Kidney (tissue), 22 donors: ENCODE measurements at places on chromosomes 4 and X. TPM values are rescaled to one million over a fixed set of nuclear protein-coding genes. Genes with fewer than 3 reads are reported as not detected.
A peak's percentile ranks its signal among the peaks of the same experiment; 100 is the strongest.

- H3K36me3 ChIP-seq = no peaks in the 10 kb centered on the region
- H3K4me3 ChIP-seq = no peak overlapping the region
- no peaks in the 10 kb centered on the region for H3K4me1 ChIP-seq
- no peak overlapping the region for H3K27ac ChIP-seq
- no peaks in the 10 kb centered on the region for H3K27me3 ChIP-seq
Measured at GRCh38 chrX:118630848-118631247, 96.6 kb upstream of the IL13RA1 start.

DNA sequence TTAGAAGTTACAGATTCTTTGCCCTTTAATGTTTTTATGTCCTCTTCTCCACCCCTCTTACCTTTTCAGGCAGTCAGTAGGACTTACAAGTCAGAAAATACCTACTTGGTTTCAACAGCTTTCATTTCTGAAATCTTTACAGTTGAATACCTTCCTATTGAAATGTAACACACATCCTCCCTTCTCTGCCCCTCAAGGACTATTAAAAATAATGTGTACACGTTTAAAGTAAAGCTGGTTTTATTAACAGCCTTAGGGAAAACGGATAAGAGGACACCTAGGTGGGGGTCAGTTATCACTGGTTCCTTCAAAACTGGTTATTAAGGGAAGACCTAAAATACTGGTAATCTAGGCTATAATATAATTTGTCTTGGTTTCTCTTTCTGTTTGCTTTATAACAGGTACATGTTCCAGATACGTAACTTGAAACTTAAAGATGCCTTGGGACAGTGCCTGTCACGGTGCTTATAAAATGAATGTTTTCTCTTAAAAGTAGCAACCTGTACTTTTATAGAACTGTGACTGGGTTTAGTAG is 1.8 kb downstream of the CCSER1 start:
- DNase-seq = no peak
- H3K36me3 ChIP-seq = no peaks in the 10 kb centered on the region
- H3K4me1 ChIP-seq = no peaks in the 10 kb centered on the region
- no peaks in the 10 kb centered on the region for H3K27me3 ChIP-seq

DNA sequence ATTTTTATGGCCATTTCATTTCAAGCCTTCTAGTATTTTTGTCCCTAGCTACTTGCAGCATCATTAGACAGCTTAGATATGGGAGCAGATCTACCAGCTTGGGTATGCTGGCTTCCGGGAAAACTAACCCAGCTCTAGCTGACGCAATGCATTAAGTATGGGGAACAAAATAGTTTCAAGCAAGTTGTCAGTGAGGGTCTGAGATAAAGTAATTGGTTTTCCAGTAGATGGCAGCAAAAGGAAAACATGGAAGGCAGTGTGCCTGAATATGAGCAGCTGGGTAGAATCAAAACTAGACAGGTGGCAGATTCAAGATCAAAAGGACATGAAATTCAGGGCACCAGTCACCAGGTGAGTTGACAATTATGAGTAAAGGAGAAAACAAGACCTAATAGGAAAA is 340.9 kb upstream of the CTSO start:
- H3K27ac ChIP-seq = no peak overlapping the region
- no peaks in the 10 kb centered on the region for H3K27me3 ChIP-seq
- peak; percentile 62 for DNase-seq
- H3K36me3 ChIP-seq = no peaks in the 10 kb centered on the region
- H3K4me3 ChIP-seq = no peak overlapping the region

GRCh38 chrX:150770623-150771022 is 77.4 kb downstream of the MTMR1 start:
- no peak overlapping the region for H3K4me3 ChIP-seq
- no peak for DNase-seq
- no peaks in the 10 kb centered on the region for H3K36me3 ChIP-seq
- H3K27me3 ChIP-seq = no peaks in the 10 kb centered on the region
- H3K4me1 ChIP-seq = no peaks in the 10 kb centered on the region

DNA sequence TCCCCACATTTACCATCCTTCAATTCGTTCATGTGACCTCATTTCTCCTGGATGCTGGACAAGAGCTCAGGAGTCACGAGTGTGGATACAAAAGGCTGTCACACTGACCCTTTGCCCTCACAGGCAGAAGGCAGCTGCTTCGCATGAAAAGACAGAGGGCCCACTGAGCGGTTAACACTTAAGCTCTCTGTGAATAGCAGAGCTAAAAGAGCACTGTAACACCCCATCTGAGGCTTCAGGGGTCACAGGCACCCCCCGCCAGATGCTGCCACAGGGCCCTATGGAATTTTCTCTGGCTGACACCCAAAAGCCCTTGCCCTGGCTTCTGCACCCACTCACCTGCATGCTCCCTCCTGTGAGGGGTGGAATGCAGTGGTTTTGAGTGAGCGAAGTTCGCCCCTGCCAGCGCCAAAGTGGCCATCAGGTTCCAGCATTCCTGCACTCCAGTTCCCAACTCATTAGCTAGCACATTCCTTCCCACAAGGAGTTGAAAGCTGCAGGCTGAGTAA is 360.9 kb downstream of the PPP3CA start:
- no peaks in the 10 kb centered on the region for H3K36me3 ChIP-seq
- H3K4me3 ChIP-seq = no peak overlapping the region
- no peak for DNase-seq
- H3K27me3 ChIP-seq = no peaks in the 10 kb centered on the region
- H3K4me1 ChIP-seq = no peaks in the 10 kb centered on the region
- peak overlapping the region; percentile 68 for H3K27ac ChIP-seq

DNA sequence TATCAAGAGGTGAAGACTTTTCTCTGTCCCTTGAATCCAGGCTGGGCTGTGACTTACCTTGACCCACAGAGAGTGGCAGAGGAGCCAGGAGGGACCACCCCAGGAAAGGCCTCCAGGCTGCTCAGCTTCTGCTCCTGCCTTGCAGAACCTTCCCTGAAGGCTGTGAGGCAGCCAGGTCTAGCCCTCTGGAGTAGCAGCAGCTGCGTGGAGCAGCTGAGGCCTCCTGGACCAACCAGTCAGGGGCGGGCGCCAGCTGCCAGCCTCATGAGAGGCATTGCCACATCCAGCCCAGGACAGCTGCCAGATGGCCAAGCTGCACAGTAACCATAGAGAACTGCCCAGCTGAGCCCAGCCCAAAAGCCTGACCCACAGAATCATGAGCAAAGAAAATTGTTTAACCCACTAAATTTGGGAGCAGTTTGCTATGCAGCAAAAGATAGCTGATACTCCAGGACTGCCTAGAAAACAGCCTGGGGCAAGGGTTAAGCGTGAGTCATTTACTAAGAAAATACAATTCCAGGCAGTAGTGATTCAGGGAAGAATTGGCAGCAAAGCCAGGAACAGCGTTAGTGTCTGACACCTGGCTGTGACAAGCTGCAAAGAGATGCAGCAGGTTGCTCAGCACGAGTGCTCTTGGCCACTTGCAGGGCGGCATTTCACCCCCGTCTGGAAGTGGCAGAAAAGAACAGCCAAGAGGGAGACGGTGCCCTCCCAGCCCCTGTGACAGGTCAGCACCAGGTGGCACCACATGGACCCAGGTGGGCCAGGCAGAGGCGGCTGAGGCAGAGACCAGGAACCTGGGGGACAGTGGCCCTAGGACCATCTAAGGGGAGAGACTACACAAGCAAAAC is 14.7 kb upstream of the PDE6B start:
- no peak overlapping the region for H3K27ac ChIP-seq
- H3K4me3 ChIP-seq = no peak overlapping the region
- no peak for DNase-seq
- no peaks in the 10 kb centered on the region for H3K27me3 ChIP-seq
- no peaks in the 10 kb centered on the region for H3K4me1 ChIP-seq

Gene GPR50
- not detected for total RNA-seq

DNA sequence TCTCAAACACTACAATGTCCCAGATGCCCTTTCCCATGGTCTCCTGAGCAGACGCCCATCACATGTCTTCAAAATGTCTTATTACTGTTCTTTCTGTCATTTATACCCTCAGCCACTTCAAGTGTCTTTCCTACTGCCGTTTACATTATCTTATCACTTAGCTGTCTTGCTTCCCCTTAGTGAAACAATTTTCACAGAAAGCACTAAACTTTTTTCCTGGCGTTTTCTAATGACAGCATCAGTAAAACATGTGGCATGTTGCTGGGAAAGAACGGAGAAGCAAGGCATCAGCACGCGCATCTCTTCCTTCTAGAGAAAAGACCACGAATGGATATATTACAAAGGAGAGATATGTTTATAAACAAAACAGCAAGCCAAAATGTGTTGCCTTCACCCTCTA is 189.7 kb upstream of the SLIT2 start:
- no peaks in the 10 kb centered on the region for H3K36me3 ChIP-seq
- H3K4me1 ChIP-seq = no peaks in the 10 kb centered on the region
- DNase-seq = no peak
- no peak overlapping the region for H3K27ac ChIP-seq
- no peaks in the 10 kb centered on the region for H3K27me3 ChIP-seq

Gene ZCCHC13
- total RNA-seq = not detected

Gene GYPE
- total RNA-seq = 0.63 TPM

Gene GABRA4
- total RNA-seq = 0.19 TPM

GRCh38 chr4:184000457-184001396 is 95.6 kb downstream of the STOX2 start:
- H3K27me3 ChIP-seq = no peaks in the 10 kb centered on the region
- no peak overlapping the region for H3K27ac ChIP-seq
- no peak for DNase-seq
- H3K4me1 ChIP-seq = no peaks in the 10 kb centered on the region
- no peak overlapping the region for H3K4me3 ChIP-seq

Gene MGST2
- total RNA-seq = 62.8 TPM

Gene PABPC1L2A
- not detected for total RNA-seq

Gene FAT1
- 254 TPM for total RNA-seq

DNA sequence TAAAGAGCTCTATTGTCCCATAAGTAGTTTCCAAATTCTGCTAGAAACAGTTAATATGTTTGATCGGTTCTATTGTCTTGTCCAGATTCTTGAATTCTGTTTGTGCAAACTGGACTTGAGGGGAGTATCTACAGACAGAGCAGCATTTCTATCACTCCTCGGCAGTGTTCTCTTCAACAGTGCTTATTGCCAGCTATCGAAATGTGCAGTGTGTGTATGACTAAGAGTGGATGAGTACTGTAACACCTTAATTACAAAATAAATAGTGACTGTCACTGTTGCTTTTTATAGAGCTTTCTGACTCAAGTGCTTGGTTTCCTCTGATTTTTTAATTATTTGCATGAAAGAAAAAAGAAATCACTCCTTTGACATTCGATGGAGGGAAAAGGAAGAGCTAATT is 274.6 kb downstream of the RPA4 start:
- no peak for DNase-seq
- H3K27me3 ChIP-seq = no peaks in the 10 kb centered on the region
- H3K27ac ChIP-seq = no peak overlapping the region
- no peaks in the 10 kb centered on the region for H3K4me1 ChIP-seq
- H3K4me3 ChIP-seq = no peak overlapping the region

Gene NR3C2
- total RNA-seq = 43.4 TPM

DNA sequence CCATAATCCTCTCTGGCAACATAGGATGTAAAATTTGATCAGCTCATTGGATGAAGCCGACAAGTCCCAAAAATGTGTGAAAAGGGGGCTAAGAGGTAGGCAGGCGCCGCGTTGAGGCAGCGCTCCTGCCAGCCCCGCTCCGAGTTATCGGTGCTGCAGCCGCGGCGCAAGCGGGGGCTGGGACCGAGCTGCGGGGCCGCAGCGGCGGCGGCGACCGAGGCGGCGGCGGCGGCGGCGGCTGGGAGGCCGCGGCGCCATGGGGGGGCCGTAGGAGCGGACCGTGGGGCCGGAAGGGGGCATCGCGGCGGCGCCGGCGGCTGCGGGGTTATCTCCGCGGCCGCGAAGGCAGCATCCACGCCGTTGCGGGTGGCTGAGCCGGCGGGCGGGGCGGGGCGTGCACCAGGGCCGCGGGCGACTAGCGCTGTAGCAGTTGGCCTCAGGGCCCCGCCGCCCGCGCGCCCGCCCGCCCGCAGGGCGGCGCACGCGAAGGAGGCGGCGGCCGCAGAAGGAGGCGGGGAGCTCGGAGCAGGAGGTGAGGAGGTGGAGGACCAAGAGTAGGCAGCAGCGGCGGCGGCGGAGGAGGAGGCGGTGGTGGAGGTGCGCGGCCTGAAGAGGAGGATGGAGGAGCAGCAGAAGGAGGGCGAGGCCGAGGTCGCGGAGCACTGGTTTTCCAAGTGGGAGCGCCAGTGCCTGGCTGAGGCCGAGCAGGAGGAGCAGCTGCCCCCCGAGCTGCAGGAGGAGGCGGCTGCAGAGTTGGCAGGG is 126.0 kb upstream of the CXorf66 start:
- H3K36me3 ChIP-seq = no peaks in the 10 kb centered on the region
- no peaks in the 10 kb centered on the region for H3K4me1 ChIP-seq
- H3K27ac ChIP-seq = no peak overlapping the region
- H3K4me3 ChIP-seq = no peak overlapping the region
- DNase-seq = peak; percentile 18
- peaks cover 11% of the 10 kb centered on the region for H3K27me3 ChIP-seq

- no peaks in the 10 kb centered on the region for H3K27me3 ChIP-seq
- no peak overlapping the region for H3K27ac ChIP-seq
- no peak for DNase-seq
Measured at GRCh38 chrX:74238771-74239170, 65.2 kb upstream of the ZCCHC13 start.

GRCh38 chr4:2893772-2894171 is 50.1 kb downstream of the ADD1 start:
- H3K4me3 ChIP-seq = no peak overlapping the region
- peaks cover 10% of the 10 kb centered on the region for H3K36me3 ChIP-seq
- no peak overlapping the region for H3K27ac ChIP-seq
- no peaks in the 10 kb centered on the region for H3K4me1 ChIP-seq
- no peak for DNase-seq
- no peaks in the 10 kb centered on the region for H3K27me3 ChIP-seq

- H3K4me1 ChIP-seq = peaks cover 2% of the 10 kb centered on the region
- H3K27me3 ChIP-seq = peaks cover 3% of the 10 kb centered on the region
- DNase-seq = no peak
- H3K4me3 ChIP-seq = no peak overlapping the region
- peak overlapping the region; percentile 37 for H3K27ac ChIP-seq
Measured at GRCh38 chrX:11421805-11422524, 128.8 kb downstream of the AMELX start.

DNA sequence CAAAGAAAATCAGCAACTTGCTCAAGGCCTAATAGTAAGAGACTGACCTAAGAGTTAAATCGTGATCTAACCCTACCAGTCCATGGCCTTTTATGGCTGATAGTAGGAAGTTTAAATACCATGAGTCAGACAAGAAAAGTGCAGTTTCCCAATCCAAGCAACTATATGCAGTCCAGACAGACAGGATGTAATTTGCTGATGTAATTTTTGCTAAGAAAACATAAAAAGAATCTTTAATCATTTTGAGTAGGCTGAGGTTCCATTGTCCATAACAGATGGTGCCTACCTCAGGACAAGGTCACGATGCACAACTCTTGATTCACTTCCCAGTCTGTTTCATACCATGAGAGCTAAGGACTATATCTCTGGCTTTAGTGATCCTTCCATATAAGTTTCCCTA is 317.5 kb upstream of the GRIA3 start:
- no peaks in the 10 kb centered on the region for H3K4me1 ChIP-seq
- no peak overlapping the region for H3K27ac ChIP-seq
- no peaks in the 10 kb centered on the region for H3K36me3 ChIP-seq
- no peak overlapping the region for H3K4me3 ChIP-seq
- H3K27me3 ChIP-seq = no peaks in the 10 kb centered on the region
